ENCODE measurements at places on chromosomes 2 and 18.

GRCh38 chr2:118250001-118250400, 161.7 kb downstream of the INSIG2 start:
- DNase-seq: peak; percentile 63

DNA sequence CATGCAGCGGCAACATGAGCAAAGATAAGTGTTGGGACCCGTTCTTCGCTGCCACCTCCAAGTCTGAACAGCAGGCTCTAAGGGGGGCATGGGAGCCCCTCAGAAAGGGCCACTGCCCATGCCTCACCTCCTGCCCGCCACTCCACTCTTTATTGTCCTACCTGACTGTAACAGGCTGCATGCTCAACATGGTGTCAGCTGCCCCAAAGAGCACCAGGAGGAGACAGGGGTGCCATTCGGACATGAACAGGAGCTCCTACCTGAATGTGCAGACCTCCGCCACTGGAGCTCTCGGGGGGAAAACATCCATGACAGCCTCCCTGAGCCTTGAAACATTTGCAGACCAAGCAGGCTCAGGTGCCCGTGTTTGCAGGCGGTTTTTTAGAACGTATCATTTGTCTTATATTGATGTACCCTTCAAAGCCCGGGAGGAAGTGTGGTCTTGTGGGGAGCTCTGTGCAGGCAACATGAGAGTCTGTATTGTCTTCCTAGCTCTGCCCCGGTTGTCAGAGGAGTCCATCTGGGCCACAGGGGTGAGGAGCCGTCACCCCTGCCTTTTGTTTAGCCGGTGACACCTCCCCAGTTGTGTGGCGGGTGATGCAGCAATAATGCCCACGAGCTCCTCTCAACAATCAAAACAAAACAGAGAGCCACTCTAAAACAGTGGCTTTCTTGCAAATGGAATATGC, 35.1 kb upstream of the CD8A start:
- no peak for DNase-seq

DNA sequence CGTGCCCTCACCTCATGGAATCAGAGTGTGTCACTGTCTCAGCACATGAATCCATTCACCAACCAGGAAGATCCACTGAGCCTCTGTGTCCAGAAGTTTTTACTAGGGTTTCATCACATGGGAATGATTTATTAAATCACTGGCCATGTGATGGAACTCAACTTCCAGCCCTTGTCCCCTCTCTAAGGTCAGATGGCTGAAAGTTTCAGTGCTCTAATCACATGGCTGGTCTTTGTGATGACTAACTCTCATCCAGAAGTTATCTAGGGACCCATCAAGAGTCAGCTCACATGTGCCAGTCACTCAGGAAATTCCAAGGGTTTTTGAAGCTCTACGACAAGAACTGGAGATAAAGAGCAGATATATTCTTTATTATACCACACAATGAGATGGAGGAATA, 140.5 kb upstream of the GYPC start:
- DNase-seq: no peak

GRCh38 chr18:59500765-59501164, 141.7 kb upstream of the LMAN1 start:
- no peak for DNase-seq

DNA sequence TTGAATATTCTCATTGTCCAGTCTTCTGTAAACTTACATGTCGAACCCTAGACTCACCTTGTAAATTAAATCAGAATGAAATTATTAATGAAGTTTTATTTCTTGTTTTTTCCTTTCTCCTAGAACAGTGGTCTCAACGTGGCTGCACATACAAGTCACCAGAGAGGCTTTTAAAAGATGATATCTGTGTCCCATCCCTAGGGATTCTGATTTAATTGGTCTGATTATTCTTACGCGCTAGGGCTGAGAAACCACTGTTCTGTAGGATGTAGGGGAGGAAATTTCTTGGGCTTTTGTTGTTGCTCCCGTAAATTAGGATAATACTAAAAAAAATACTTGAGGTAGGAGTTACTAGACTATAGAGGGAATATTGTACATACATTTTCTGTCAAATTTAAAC, 32.1 kb downstream of the PPM1B start:
- no peak for DNase-seq

DNA sequence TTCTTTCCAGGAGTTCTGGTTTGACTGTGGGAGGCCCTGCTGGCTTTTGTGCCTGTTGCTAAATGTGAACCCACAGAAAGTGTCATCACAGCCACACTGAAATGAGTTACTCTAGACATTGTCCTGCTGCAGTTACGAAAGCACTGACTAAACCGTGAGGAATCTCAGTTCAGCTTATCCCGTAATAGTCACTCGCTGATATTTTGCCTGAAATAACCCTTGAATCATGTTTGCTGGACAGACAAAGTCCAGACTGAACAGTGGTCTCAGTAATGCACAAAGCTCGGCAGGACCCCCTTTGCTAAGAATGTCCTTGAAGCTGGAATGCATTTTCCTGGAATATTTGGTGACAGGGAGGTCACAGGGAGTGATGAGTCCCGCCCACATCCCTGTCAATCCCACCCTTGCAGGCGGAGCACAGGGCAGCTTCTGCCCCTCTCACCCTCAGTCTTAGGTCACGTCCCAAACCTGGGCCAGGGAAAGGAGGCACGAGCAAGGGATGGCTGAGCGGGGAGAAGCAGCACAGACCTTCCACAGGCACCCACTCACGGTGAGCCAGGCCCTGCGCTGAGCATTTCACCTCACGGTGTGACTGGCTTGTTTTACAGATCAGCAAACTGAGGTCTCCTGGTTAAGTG, 53.4 kb downstream of the ADI1 start:
- peak; percentile 85 for DNase-seq

GRCh38 chr2:138090330-138090729, 126.1 kb downstream of the HNMT start:
- no peak for DNase-seq

DNA sequence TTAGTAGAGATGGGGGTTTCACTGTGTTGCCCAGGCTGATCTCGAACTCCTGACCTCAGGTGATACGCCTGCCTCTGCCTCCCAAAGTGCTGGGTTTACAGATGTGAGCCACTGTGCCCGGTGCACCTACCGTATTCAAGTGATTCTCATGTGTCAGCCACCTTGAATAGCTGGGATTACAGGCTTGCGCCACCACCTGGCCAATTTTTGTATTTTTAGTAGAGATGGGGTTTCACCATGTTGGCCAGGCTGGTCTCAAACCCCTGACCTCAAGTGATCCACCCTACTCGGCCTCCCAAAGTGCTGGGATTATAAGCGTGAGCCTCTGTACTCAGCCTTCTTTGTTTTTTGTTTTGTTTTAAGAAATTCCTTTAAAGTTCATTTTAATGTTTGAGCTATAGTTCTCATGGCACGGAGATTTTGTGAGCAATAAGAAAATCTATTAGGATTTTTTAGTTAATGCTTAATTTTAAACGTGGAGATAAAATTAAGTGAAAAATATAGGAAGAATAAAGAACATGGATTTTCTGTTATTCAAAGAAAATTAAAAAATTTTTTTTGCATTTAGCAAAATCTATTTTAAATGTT, 242.6 kb downstream of the PHLPP1 start:
- DNase-seq: no peak

GRCh38 chr18:80154293-80154692, 45.2 kb downstream of the ADNP2 start:
- no peak for DNase-seq

- no peak for DNase-seq
Measured at GRCh38 chr2:184577743-184578142, 20.6 kb upstream of the ZNF804A start.

- DNase-seq: no peak
Measured at GRCh38 chr2:23381084-23381483, 3.9 kb upstream of the KLHL29 start.

- no peak for DNase-seq
Measured at GRCh38 chr2:43605079-43605655, 9.3 kb upstream of the THADA start.

GRCh38 chr2:14634489-14635390, 2.2 kb downstream of the LRATD1 start:
- peak; percentile 21 for DNase-seq

DNA sequence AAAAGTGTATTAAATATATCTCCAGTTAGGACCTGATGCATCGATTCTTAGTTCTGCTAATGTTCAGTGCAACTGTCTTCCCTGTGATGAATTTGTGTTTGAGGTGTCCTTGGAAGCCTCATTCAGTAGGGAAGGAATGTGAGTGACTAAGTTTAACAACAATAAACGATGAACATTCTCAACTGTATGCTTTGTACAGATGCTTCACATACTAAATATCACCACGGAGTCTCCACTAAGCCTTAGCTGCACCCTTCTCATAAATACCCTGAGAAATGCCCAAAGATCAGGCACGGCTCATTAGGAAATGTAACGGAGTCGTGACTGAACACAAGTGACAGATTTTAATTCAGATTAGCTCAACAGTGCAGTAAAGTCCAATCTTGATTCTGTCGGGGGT, 24.4 kb upstream of the AGFG1 start:
- peak; percentile 55 for DNase-seq

DNA sequence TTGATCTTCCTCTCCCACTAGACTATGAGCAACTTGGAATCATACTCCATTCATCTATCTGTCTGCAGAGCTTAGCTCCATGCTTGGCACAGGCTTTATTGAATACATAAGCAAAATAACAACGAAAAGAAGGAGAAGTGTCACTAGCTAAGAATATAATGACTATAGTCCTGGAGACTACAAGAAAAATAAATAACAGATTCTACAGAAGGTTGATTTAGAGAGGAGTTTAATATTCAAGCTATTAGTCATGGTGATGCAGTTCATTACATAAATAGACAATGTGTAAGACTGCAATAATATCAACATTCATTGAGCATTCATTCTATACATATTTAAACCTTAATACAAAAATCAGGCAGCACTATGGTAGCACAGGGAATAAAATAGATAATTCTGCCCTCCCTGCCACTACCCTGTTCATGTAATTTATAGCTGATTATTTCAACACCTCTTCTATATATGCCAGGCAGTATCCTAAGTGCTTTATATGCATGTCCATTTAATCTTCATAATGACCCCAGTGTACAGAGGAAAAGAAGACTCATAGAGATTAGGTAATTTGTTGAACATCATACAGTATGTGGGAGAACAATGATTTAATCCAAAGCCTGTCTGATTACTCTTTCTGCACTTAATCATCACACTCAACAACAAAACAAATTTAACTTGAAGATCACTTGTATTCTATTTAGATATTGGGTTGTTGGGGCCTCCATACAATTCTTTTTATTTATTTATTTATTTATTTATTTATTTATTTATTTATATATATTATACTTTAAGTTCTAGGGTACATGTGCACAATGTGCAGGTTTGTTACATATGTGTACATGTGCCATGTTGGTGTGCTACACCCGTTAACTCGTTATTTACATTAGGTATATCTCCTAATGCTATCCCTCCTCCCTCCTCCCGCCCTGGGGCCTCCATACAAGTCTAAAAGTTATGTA, 165.3 kb downstream of the RNF152 start:
- no peak for DNase-seq

- no peak for DNase-seq
Measured at GRCh38 chr2:134206031-134206430, 47.8 kb upstream of the MGAT5 start.

- DNase-seq: no peak
Measured at GRCh38 chr2:108354136-108354535, 23.6 kb upstream of the SULT1C4 start.

DNA sequence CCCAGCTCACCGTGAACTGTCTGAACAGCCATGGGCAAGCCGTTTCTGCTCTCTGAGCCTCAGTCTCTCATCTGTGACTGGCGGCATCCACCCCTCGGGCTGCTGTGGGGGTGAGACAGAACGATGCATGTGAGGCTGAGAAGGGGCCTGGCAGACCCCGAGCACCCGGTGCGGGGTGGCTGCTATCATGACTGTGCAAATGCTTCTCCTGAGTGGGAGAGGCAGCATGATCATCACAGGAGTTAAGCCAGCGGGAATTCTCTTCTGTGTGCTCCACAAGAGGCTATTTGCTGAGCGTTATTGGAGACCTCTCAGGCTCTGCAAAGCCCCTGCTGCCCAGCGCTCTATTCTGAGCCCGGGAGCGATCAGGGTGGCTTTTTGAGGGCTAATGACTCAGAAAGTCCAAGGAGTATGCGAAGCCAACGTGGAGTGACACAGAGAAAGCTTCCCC, 45.8 kb upstream of the ID2 start:
- DNase-seq: no peak

- DNase-seq: no peak
Measured at GRCh38 chr2:238573065-238573778, 146.5 kb downstream of the ASB1 start.

DNA sequence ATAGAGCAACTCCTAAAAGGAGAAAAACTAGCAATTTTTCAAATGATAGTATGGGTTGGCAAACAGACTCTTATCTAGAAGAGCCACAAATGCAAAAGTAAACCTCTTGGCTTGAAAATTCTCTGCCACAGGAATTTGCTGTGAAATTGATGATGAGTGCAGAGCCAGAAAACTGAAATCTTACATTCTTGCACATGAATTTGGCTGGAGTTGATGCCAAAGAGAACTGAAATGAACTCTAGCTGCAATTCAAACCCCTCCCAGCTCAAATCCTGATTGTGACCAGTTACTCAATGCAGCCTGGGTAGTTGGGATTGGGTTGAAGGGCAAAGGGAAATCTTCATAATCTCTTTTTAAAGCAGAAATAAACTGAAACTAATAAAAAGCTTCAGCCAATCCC, 266.6 kb downstream of the PDE11A start:
- DNase-seq: peak; percentile 85

DNA sequence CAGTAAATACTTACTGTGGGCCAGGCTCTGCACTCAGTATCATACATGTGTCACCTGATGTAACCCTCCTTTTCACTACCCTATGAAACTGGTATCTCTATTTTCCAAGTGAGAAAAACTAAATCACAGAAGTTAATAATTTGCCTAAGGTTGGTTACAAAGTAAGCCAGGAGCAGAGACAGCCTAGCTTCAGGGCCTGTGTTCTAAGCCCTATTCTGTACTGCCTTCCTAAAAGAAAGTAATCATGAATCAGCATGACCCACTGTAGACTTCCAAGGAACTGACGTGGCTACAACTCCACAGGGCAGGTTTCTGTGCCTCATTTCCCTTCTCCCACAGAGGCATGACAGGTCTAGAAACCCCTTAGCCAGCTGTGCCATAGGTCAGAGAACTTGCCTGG, 14.3 kb downstream of the ZNF142 start:
- DNase-seq: no peak

DNA sequence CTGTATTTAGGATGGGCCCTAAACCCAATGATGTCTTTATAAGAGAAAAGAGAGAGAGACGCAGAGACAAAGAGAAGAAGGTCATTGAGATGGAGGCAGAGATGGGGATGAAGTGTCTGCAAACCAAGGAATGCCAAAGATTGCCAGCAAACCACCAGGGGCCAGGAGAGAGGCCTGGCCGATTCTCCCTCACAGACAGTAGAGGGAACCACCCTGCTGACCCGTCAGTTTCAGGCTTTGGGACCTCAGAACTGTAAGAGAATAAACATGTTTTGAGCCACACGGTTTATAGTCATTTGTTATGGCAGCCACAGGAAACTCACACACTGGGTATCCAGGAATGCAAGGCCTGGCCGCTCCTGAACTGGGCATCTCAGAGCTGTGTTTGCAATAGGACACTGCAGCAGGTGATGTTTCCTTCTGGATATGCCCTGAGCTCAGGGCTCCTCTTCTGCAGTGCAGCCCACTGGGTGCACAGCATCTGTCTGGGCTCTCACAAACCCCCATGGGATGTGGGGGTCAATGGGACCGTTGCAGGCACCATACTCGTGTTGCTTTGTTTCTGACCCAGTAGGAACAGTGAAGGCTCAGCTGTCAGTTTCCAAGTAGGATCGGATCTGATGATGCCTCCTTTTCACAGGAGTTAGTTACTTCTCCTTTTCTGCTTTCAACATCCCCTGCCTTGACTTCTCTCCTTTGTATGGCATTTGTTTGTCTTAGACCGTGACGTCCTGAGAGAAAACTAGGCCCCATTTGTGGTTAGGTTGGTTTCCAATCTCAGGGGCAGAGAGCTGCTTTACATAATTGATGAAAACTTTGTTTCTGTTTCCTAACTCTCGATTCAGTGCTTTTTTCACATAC, 20.8 kb downstream of the PTPN18 start:
- DNase-seq: no peak
